ENCODE measurements at places on chromosomes 16 and 17.
A peak's percentile ranks its signal among the peaks of the same experiment; 100 is the strongest.

DNA sequence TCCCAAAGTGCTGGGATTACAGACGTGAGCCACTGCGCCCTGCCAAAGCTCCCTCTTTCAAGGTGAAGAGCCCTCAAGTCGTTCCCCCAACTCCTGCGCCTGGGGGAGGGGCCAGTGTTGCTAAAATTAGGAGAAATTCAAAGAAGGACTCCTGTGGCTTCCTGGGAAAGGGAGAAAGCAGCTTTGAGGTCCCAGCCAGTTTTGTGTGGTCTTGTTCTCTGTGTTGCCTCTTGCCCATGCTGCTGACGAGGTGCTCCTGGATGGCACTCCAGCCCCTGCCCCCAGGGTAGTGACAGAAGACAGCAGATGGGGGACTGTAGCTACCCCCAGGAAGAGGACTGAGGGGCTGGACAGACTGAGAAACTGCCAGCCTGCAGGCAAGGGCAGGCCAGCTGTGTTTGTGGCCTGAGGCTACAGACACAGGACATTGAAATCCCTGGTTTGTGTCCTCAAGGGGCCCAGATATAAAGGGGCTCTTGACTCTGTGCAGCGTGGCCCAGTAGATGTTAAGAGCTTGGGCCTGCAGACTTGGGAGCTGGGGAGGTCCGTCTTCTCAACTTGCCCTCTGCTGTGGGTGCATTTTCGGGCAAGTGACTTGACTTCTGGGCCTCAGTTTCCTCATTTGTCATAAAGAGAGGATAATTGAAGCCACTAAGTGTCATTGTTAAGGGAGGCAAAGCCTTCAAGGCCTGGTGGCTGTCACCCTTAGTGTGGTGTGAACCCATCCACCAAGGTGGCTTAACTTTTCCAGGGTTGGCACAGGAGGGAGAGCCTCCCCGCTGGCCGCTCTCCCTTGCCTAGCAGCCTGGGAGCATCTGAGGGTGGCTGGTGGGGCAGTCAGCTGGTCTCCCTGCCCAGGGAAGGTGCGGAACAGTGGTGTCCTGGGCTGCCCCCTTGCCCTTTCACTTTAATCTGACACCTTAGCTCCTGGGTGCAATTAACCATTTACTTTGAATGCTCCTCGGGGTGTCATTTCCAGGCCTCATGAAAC is 4.1 kb downstream of the UBALD2 start:
- DNase-seq: no peak

GRCh38 chr16:18816286-18816685 is 14.9 kb upstream of the ARL6IP1 start:
- DNase-seq: no peak

DNA sequence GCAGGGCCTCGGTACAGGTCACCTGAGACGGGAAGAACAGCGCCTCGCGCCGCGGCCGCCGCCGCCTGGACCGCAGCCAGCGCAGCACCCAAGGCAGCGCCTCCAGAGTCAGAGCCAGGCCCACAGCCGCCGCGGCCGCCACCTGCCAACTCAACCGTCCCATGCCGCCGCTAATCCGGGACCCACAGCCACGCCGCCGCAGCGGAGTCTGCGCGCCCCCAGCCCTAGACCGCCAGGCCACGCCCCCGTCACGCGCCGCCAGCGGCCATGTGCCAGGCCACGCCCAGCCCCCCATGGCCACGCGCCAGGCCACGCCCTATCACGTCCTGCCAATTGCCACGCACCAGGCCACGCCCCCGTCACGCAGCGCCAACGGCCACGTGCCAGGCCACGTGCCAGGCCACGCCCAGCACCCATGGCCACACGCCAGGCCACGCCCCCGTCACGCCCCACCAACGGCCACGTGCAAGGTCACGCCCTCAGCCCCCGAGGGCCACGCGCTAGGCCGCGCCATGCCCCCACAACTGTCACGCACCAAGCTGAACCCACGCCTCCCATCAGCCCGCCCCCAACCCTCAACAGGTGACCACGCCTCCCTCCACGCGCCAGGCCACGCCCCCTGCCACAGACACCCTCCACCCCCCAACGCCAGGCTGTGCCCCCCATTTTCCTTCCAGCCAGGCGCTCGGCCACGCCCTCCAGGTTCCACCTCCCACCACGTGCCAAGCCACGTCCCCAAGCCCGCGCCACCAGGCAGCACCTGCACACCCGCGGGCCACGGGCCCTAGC is at the start of gene PLD6:
Gene PLD6, minus strand, starts transcription at position 210 of the 789 bp plus-strand sequence. Its CDS starts 47 bp downstream, at position 163.
- DNase-seq: peak; percentile 99

DNA sequence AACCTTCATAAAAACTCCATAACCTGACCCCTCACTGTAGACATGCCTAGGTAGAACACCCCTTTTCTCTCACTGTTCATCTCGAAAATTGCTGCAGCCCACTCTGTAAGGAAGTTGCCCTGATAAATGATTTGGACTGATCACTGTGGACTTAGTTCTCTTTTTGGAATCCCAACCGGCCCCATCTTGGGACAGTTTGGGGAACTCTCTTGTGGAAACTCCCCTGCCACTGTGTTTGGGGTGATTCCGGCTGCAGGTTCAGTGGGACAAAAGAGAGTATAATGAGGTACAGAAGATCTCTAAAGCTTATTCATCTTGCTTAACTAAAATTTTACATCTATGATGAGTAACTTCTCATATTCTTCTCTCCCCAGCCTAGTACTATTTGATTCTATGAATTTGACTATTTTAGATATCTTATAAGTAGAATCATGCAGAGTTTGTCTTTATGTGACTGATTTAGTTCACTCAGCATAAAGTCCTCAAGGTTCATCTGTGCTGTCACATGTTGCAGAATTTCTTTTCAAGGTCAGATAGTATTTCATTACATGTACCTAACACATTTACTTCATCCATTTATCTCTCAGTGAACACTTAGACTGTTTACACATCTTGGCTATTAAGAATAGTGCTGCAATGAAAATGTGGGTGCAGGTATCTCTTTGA is 84.9 kb downstream of the ABCA8 start:
- DNase-seq: no peak

- no peak for DNase-seq
These were observed 14.8 kb upstream of the TMED6 start for GRCh38 chr16:69366431-69366830.

DNA sequence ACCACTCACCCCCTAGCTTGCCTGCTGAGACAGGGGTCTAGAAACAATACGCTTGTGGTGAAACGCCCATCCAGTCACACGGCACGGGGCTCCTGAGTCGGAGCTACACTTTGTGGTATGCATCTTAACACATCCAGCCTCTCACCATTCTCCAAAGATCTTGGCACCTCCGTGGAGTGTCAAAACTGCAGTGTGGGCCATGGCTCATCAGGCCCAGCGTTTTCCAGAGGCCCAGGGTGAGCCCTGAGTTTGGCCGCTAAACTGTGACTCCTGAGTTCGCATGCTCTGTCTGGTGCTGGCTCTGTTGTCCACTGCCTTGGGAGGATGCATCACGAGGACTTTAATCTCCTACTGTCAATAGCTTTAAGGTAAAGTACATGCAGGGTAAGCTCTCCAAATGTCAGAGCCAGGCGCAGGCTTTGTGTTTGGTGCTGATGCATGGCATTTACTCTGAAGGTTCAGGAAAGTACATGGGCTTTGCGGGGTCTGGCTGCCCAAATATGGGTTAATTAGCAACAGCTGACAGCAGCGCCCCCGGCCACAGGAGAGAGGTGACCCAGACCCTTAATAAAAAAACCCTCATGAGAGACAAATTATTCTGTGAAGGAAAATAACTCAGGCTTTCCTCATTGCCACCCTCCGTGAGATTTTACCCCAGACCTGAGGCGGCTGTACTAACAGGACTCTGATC is 118.4 kb downstream of the CCDC182 start:
- no peak for DNase-seq

GRCh38 chr16:66484453-66485213 is 57.5 kb downstream of the BEAN1 start:
- DNase-seq: no peak

GRCh38 chr17:12549499-12550041 is 116.1 kb upstream of the MYOCD start:
- DNase-seq: no peak

GRCh38 chr16:77662246-77662645 is 60.1 kb upstream of the NUDT7 start:
- no peak for DNase-seq

DNA sequence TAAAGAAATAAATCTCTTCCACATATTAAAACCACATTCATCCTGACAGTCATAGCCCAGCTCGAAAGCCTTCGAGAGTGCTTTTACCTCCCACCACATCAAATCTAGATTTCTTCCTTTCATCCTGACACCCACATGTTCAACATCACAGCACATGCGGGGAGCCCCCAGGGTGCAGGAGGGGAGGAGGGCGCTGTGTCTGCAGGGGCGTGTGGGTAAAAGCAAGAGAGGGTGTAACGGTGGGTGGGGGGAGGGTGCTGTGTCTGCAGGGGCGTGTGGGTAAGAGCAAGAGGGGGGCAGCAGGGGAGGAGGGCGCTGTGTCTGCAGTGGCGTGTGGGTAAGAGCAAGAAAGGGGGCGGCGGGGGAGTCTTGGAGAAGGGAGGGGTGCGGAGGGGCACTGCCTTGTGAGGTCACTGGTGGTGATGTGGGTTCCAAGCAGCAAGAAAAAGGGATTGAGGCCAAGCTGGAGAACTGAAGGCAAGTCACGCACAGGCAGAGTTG is 34.7 kb downstream of the ADCY9 start:
- DNase-seq: no peak

DNA sequence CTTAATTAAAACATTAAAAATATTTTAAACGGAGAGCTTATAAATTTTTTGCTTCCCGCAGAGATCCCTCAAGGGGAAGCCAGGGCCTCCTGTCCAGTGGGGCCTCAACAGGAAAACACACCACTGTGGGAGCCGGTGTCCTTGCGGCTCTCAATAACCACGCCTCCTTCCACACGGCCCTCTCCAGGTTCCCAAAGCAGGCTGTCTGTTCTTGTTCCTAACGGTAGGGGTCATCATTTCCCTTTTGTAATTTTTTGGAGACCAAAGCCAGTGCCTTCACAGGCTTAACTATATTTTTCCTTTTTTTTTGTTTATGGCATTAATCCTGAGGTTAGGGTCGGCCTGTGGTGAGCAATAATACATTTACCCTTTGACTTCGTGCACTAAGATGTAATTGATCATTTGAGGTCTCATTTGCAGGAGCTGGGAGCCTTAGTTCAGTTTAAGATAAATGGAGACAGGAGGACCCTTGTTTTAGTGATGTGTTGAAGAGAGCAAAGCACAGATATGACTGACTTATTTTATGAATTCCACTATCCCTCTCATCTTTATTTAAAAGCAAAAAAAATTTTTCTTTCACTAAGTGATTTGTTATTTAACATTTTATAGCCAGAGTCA is 77.5 kb upstream of the N4BP1 start:
- no peak for DNase-seq

- no peak for DNase-seq
These were observed 514 bp downstream of the UBFD1 start for GRCh38 chr16:23557779-23558702.

- DNase-seq: no peak
These were observed 37.5 kb downstream of the SDR42E1 start for GRCh38 chr16:81973737-81974136.

DNA sequence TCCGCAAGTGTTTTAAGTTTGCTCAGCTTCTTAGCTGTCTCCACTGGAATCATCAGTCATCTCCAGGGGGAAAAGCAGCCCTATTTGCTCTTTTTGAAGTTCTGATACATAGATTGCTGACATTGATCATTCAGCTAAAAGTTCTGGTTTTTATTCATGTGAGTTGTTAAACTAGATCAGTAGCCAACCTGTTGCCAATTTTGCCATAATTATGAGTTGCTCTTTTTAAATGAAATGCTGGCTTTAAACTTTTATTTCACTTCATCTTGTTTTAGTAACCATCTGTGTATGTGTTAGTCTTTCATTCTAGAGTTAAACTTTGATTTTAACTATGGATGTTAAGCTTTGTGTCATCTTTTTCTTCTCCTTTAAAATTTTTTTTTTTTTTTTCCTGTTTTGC is 12.5 kb downstream of the UTP18 start:
- DNase-seq: no peak

DNA sequence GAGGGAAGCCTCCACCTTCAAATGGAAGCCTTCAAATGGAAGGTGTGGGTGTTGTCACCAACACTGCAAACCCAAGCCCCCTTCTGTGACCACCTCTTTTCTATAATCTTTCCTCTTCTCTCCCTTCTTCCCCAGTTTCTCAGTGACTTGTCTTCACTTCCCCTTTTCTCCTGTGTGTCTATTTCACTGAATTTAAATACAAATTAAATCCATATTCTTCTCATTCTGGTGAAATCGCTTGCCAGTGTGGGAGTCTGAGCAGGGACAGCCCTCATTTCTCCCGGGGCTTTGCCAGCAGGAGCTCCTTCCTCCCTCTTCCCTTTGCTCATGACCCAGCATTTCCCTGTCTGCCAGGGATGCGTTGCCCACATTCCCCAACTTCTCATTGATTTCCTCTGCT is 6.4 kb upstream of the ITGAX start:
- DNase-seq: no peak

DNA sequence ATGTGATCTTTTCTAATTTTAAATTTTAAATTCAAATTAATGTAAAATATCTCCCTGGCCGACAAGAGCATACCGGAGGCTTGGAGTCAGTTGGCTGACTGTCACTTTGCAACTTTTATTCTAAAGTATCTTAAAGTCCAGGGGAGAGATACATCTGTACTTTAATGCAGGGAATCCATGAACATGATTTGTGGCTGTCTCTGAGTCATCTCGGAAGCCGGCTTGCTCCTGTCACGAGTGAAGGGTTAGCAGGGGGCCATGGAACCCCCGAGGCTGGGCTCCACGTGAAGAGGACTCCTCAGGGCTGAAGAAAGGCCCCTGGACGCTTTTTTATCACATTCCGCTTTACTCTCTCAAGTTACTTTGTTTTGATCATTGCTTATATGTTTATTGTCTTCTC is 13.3 kb downstream of the TVP23A start:
- DNase-seq: no peak

DNA sequence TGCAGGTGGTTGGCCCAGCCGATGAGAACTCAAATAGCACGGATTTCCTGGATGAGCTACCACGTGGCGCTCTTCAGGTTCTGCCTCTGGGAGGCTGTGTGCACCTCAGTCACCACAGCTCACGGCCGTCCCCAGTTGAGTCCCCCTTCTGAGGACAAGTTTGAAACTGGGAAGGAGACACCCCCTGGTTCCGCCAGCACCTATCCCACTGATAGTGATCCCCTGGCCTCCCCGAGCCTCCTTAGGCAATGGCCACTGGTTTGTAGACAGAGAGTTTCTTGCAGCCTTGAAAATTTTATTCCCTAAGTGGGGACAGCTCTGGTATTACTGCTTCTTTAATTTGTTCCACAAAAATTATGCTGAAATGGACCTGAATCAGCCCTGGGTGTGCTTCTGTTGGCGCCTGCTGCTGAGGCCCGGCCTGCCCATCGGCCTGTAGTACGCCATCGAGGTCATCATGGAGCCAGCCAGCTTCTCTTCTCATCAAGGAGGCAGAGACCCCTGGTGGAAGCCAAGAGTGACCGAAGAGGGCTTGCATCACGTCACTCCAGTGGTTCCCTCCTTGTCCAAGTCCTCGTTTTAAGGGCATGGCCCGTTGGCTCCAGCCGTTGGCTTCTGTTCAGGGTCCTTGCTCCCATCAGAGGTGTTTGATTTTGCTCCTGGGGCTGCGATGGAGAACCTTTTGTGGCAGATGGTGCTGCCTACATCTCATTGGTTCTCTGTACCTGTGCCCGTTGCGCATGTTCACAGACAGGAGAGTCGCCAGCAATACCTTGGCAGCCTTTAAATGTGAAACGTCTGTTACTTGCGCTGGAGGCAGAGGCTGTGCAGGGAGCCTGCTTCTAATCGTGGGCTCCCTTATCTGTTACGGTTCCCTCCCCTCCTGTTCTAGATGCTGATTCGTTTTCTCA is 9.3 kb downstream of the SMCR8 start:
- DNase-seq: no peak

Measured in memory B cell (primary cell).